ENCODE measurements at places on chromosomes 5 and 9.

- no peak for DNase-seq
These were observed 64.6 kb upstream of the EPB41L4B start for GRCh38 chr9:109385499-109385898.

GRCh38 chr5:156879665-156880285 is 29.7 kb downstream of the PPP1R2B start:
- DNase-seq: no peak

DNA sequence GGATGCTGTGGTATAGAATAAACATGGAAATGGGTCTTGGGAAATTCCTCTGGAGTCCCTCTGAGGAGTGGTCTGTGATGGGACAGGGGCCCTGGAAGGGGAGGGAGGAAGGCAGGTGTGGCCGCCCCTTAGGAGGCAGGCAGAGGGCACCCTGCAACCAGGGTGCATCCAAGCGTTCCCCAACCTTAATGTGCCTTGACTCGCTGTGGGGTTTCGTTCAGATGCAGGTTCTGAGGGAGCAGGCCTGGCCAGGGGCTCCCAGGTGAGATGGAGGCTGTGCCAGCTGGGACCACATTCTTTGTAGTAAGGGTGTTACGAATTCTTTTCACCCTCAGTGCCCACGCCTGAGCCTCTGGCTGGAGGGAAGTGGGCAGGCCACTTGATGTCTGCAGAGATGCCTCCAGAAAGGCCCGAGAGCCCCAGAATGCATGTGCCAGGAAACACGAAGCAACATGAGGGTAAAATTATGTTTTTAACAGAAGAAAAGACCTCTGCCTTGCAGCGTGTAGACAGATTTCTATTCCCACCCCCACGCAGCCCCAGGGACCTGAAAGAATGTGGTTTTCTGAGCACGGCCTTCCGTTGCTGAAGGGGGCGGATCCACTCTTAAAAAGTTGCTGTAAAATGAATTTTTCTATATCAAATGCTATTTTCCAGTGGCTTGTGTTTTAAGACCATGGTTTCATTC is 150.4 kb upstream of the IER5L start:
- DNase-seq: no peak

DNA sequence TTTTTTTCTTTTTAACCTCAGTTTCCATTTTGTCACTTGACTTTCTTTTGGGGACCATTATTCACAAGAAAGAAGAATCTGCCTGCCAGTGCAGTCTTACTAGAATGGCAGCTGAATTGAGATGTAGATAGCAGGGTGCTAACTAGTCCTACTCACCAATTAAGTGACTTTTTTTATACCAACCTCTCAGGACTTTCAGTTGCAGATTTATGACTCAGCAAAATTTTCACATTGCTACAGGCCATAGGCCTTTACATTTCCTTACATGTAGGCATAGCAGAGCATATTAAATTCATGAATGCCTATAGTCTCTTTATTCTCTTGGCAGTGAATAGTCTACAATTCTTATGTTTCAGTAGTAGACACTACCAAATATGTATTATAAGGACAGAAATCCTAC is 54.0 kb upstream of the FKTN start:
- no peak for DNase-seq

GRCh38 chr5:149680810-149681221 is 49.3 kb upstream of the PPARGC1B start:
- DNase-seq: peak; percentile 34

GRCh38 chr5:135484674-135485086 is 32.5 kb upstream of the TIFAB start:
- DNase-seq: no peak

- no peak for DNase-seq
These were observed 11.1 kb upstream of the DMXL1 start for GRCh38 chr5:119059740-119060255.

DNA sequence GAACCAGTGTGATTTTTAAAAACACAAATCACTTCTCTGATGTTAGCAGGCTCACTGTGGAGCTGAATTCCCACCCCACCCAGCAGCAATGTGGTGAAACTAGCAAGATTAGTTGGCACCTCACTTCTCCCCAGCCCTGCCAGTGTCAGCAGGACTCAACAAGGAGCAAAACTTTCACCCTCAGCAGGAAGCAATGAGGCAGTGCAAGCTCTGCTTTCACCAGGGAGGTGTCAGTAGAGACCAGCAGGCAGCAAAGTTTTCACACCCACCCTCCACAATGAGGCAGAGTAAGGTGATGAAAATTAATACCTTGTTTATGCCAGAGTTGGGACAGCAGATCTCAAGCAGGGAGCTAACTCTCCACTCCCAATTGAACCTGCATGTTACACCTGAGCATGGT is 565.0 kb downstream of the CETN3 start:
- no peak for DNase-seq

Measured in hematopoietic multipotent progenitor cell (in vitro differentiated cells).